Left colon (tissue), 2 donors: ENCODE measurements at places on chromosomes 3 and 15. TPM values are rescaled to one million over a fixed set of nuclear protein-coding genes. Genes with fewer than 3 reads are reported as not detected.
A peak's percentile ranks its signal among the peaks of the same experiment; 100 is the strongest.

The SLC12A8 gene
- total RNA-seq: 23.7 TPM

DNA sequence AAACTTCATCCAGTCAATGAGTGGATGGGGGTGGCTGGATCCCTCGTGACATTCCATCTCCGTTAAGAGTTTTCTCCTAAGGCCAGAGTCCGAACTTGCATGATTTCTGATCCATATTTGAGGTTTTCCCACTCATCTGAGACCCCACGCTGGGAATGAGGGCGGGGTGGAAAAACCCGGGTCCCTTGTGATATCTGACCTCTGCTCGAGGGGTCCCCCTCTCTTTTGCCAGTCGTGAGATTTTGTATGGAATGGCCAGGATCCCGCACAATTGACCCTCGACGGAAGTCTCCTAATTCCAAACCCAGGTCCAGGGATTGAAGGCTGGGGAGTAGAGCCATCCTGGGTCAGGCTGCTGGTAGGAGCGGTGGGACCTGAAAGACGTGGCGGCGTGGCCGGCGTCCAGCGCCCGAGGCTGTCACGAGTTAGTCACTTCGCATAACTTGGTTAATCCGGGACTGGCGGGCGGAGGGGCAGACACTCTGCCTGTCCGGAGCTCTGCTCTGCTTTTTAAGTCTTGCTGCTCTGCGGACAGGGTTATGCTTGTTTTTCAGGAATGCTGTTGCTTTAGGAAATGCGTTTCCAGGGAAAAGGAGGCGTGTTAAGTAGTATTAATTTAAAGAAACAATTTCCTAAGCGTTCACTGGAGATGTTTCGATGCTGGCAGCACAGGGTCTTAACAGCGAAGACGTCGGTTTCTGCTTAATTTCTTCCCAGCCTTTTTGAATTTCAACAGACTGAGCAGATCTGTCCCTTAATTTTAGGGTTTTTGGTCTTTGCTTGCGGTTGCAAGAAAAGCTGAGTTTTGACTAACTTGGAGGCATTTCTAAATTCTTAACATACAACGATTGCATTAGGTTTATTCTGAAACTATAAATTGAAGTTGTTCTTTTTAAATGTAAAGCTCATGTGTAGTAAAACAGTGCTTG, 69.7 kb upstream of the LRRFIP2 start:
- DNase-seq: peak; percentile 82

The DPH6 gene
- total RNA-seq: 19.4 TPM

- DNase-seq: no peak
Observed at GRCh38 chr3:140358686-140359085, 319.2 kb upstream of the TRIM42 start.

- no peak for DNase-seq
Observed at GRCh38 chr3:27905625-27906024, 183.5 kb upstream of the EOMES start.

GRCh38 chr3:74539876-74540275, 74.6 kb downstream of the CNTN3 start:
- DNase-seq: no peak

GRCh38 chr3:148582126-148582525, 115.6 kb upstream of the AGTR1 start:
- DNase-seq: no peak

The GHRL gene
- total RNA-seq: 1.1 TPM

DNA sequence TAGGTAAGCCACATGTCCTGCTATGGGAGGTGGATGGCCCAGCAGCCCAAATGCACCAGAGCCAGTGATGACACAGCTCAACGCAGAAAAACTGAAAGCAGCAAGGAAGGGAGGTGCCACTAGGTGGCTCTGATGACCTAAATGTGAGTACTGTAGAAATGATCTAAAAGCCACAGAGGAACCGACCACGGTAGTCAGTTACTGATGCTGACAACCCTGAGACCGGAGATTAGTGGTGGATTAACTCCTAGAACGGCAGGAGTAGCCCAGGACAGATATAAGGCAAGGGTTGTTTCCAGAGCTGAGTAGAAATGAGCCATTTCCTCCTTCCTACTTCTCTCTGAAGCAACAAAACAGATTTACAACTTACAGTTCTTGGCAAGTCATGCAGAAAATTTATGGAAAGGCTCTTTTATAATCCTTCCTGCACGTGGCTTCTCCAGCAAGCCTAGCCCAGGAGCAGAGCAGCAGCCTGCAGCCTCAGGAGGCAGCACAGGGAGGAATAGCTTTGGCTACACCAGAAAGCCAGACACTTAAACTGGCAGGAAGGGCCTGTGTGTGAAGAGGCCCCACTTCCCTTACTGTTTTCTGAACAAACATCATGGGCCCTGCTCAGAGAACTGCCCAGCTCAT, 13.1 kb downstream of the FBXL22 start:
- DNase-seq: peak; percentile 77

The STIMATE gene
- 13.6 TPM for total RNA-seq

DNA sequence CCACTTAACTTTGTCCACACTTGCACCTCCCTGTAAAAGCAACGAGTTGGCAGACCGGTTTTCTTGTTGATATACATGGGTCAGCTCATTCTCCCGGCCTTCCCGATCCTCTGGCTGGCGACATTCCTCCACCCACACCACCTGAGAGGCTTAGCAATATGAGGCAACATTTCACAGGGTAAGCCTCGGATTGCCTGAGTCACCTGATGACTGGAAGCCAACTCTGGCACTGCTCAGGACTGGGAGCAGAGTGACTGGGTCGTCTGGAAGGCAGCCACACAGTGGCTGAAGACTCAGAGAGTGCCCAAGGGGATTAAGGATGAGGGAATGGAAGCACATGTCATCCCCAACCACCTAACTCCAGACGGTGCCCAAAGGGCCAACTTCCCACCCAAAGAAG, 9.8 kb downstream of the HOMER2 start:
- no peak for DNase-seq

GRCh38 chr3:98788651-98789050, 25.5 kb downstream of the ST3GAL6 start:
- no peak for DNase-seq

The CCDC80 gene
- total RNA-seq: 23.9 TPM

DNA sequence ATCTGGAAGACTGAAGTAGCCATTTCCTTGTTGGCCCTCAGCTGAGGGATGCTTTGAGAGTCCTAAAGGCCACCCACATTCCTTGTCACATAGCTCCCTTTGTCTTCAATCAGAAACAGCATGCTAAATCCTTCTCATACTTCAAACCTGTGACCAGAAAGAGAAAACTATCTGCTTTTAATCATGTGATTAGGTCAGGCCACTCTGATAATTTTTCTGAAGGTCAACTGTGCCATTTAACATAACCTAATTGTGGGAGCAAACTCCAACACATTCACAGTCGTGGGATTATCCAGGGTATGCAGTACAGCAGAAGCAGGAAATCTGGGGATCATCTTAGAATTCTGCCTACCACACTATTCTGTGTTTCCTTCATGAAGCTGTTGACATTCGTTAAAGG, 223.9 kb upstream of the NR2E3 start:
- no peak for DNase-seq

The NPAP1 gene
- total RNA-seq: not detected

- no peak for DNase-seq
Observed at GRCh38 chr15:56838085-56838484, 80.4 kb upstream of the TCF12 start.

- no peak for DNase-seq
Observed at GRCh38 chr3:125120379-125121122, 64.8 kb upstream of the HEG1 start.

DNA sequence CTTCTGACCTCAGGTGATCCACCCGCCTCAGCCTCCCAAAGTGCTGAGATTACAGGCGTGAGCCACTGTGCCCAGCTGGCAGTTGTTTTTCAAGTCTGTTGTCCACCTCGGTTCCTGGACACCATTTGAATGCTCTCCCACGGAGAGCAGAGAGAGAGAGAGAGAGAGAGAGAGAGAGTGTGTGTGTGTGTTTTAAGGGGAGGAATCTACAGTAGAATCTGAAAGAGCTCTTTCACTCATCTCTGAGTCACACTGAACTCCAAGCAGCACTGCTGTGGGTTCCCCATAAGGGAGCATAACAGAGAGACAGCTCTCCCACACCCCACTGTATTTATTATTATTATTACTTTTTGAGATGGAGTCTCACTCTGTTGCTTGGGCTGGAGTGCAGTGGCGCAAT, 156.6 kb downstream of the RPLP1 start:
- no peak for DNase-seq

- peak; percentile 73 for DNase-seq
Observed at GRCh38 chr15:80695099-80695910, at the start of gene ABHD17C. TSS of gene ABHD17C (plus strand) at chr15:80695310. CDS start at chr15:80695430, 120 bp downstream.

GRCh38 chr3:52857864-52858263, 23.0 kb upstream of the MUSTN1 start:
- no peak for DNase-seq

- no peak for DNase-seq
Observed at GRCh38 chr3:196793246-196793645, 53.6 kb downstream of the PAK2 start.

The CEMIP gene
- total RNA-seq: 1.1 TPM

DNA sequence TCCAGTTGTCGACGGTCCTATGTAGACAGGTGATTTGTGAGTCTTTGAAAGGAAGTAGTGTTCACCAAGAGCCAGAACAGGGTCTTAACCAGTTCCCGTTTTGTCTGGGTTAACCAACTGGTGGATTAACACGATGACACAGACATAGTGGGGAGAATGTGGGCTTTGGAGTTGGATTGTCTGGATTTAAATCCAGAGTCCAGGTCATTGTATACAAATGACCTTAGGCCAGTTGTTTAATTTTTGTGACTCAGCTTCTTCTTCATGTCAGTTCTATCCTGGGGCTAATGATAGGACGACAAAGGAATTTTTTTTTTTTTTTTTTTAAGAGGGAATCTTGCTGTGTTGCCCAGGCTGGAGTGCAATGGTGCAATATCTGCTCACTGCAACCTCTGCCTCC, 126.7 kb downstream of the LPP start:
- DNase-seq: no peak

The ADGRG7 gene
- 11.7 TPM for total RNA-seq

The COX5A gene
- total RNA-seq: 564 TPM

The RETNLB gene
- total RNA-seq: 89.0 TPM

DNA sequence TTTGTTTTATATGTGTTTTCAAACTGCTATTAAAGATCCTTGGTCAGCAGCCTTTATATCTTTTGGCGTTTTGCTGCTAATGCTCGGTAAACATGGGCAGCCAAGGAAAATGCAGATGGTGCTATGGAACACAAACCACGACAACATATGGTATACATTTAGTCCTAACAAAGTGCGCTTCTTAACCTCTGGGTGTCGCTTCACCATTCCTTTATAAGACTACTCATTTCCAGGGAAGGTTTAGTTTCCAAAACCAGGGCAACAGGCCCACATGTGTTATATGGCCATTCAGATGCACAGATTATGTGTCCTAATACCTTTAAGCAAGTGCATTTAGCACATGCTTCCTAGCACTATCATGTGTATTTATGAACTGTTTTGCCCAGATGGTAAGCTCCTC, 14.7 kb downstream of the SHOX2 start:
- no peak for DNase-seq

GRCh38 chr3:24167429-24167828, 222.3 kb downstream of the NR1D2 start:
- no peak for DNase-seq

DNA sequence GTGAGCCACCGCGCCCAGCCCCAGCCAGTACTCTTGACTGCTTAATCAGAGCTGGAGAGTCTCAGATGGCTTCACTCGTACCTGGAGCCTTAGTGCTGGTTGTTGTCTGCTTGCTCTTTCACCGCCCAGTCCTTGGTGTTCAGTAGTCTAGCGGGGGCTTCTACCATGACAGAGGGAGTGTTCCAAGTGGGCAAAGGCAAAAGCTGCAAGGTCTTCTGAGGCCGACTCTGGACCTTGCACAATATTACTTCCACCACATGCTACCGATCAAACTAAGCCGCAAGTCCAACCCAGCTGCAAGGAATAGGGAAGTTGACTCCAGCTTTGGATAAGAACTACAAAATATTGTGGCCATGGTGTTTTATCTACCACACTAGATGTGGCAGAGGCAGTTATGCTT, 6.6 kb downstream of the PARL start:
- DNase-seq: no peak

DNA sequence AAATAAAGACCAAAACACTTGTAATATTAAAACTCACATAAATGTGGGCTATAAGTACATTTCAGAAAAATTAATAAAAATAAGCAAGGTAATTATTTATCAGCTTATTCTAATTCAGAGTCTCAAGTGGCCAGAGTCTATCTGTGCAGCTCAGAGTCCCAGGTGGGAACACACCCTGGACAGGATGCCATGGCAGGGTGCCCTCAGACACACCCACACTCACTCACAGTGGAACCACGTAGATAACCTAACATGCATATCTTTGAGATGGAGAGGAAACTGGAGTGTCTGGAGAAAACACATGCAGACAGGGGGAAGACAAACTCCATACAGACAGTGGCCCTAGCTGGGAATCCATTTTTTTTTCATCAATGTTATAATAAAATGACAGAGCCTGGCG, 37.2 kb downstream of the FSIP1 start:
- DNase-seq: no peak

GRCh38 chr3:14525685-14526631, 14.2 kb downstream of the GRIP2 start:
- no peak for DNase-seq

DNA sequence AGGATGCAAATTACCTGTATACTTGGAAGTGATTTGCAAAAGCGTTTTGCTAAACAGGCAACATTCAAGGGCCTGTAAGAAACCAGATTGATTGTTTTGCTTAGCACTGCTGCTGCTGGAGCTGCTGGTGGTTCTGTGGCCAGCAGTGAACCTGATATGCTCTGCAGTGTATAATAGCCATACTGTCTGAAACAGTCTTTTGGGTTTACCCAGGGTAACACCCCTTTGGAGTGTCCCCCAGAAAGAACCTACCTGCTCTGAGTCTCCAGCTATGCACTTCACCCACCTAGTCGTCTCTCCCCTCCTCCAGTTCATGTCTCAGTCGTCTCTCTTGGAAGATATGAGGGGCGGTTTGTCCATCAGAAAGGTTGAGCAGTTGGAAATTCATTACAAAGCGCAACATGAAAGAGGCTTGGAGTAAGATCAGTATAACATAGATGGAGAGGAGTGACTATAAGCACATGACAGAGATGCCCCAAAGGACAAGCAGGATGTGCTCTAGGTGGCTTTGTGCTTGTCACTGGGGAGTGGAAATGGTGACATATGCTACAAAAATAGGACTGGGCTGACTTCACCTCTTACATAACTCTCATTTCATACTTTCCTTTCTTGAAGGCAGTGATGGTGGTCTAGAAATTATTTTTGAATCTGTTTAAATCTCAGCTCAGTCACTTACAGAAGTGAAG, 3.8 kb downstream of the MKRN2 start:
- no peak for DNase-seq

- DNase-seq: no peak
Observed at GRCh38 chr3:174170248-174170647, 688.9 kb upstream of the NAALADL2 start.

- DNase-seq: no peak
Observed at GRCh38 chr3:82610236-82610635, 848.8 kb upstream of the GBE1 start.
